Hematopoietic multipotent progenitor cell (in vitro differentiated cells): ENCODE measurements at places on chromosomes 4 and X.

GRCh38 chrX:27883468-27884092 lies 75.8 kb downstream of the MAGEB10 start:
- DNase-seq = no peak

GRCh38 chrX:153409414-153410101 lies 1.7 kb upstream of the ZFP92 start:
- DNase-seq = no peak

GRCh38 chr4:183797445-183798300 lies 107.4 kb upstream of the STOX2 start:
- peak; percentile 26 for DNase-seq

DNA sequence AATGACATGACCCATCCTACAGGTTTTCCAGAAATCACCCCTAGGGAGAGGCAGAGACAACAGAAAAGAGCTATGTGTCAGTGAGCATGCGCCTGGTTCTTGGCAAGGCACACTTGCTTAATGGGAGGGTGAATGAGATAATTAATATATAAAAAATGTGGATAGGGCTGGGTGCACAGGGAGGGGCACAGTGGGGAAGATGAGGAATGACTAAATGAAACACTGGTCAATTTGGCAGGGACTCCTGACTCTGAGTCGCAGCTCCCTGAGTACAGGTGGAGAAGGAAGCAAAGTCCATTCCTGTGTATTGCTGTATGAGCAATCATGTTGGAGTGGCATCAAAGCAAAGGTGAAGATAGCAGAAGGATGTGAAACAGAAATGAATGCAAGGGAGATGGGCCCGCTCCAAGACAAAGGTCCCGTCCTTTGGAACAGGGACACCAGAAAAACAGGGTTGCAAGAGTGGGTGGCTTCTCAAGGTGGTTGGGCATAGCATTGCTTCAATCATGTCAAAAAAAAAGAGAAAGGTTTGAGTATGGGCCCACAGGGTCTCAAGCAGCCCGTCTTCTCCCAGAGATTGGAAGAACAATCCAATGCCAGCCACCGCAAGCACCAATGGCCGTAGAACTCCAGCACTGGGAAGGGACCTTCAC lies 278.4 kb upstream of the AGTR2 start:
- no peak for DNase-seq

DNA sequence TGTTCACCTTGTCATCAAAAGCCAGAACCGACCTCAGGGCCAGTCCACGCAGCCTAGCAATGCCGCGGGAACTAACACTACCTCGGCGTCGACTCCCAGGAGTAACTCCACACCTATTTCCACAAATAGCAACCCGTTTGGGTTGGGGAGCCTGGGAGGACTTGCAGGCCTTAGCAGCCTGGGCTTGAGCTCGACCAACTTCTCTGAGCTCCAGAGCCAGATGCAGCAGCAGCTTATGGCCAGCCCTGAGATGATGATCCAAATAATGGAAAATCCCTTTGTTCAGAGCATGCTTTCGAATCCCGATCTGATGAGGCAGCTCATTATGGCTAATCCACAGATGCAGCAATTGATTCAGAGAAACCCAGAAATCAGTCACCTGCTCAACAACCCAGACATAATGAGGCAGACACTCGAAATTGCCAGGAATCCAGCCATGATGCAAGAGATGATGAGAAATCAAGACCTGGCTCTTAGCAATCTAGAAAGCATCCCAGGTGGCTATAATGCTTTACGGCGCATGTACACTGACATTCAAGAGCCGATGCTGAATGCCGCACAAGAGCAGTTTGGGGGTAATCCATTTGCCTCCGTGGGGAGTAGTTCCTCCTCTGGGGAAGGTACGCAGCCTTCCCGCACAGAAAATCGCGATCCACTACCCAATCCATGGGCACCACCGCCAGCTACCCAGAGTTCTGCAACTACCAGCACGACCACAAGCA lies 898 bp downstream of the UBQLN2 start:
- peak; percentile 7 for DNase-seq

DNA sequence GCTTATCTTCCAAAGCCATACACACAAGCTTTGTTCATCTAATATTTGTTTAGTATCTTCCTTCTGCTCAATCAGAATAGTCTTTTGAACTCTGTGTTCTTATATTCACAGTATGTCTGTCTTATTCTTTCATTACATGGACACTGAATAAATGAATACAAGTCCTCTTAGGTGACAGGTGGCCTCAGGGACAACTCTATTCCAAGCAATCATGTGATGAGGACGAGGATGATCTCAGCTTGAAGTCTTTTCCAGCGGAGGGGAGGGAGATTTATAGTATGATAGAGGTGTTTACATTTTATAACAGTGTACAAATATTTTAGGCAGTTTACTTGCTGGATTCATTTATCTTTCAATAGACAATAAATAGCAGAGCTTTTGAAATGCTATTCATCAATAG lies 300.4 kb downstream of the NLGN4X start:
- no peak for DNase-seq

GRCh38 chrX:140672840-140673731 lies 36.5 kb upstream of the LINC00632 start:
- no peak for DNase-seq

GRCh38 chr4:120070196-120070595 lies 3.5 kb upstream of the MAD2L1 start:
- no peak for DNase-seq

GRCh38 chrX:74781507-74782034 lies 143.7 kb downstream of the NEXMIF start:
- DNase-seq = no peak

DNA sequence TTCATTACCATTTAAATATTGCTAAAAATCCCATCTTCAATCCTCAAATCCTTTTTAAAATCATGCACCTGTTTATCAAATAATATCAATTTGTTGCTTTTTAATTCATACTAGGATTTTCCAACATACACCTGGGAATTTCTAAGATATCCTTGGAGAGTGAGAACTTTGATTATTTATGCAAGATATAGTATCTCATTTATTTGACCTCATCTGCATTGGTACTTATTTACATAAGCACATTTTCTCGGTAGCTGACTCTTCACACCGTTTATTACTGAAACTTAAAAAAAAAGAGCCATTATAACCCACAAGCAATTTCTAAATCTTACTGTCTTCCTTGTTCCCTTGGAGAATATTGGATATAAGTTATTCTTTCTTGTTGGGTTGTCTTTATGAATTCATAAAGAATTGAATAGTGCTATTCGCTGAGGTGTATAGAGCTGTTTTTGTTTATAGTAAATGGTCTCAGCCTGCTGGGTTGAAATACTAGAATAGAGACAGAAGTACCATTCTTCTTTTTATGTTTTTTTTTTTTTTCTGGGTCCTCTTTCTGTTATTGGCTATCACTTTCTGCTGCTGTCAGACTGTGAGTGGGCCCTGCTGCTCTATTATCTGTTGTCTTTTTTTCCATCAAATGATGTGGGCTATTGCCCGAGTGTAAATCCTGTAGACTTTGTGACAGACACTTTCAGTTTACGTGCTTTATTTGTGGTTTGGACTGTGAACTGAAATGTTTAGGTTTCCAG lies 2.9 kb downstream of the UGT8 start:
- DNase-seq = no peak

GRCh38 chr4:54014666-54015160 lies 49.7 kb downstream of the CHIC2 start:
- no peak for DNase-seq

DNA sequence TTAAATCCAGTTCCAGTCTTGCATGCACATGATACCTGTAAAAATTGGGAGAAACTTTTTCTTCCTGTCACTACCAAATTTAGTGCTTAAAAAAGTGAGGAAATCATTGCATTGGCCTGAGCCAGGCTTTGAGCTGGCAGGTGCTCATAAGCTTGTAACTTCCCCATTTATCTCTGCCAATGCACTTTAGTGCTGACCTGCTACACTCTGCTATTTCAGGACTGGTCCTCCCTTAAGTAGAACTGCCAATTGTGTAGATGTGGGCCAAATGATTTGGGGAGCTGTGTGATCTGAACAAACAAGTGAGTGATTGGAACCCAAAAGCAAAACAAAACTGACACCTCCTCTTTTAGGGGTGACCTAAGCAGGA lies 51.8 kb downstream of the ZNF827 start:
- peak; percentile 47 for DNase-seq

DNA sequence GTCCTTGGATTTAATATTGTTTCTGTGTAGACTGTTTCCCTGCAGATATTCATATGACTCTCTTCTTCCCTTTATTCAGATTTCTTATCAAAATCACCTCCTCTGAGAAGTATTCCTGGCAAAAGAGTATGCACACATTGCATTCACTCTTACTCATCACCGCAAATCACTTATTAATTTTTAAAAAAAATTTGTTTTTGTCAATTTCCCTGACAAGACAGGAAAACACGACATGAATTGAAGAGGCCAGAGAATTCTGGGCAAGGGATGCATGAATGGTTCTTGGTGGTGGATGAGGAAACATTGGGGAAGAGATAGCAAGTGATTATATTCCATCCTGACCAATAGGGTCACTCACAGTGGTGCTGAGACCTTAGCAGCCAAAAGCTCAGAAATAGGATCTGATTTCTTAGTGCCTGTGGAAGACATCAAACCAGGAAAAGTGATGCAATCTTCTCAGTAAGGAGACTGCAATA lies 522.5 kb upstream of the AGA start:
- DNase-seq = no peak

DNA sequence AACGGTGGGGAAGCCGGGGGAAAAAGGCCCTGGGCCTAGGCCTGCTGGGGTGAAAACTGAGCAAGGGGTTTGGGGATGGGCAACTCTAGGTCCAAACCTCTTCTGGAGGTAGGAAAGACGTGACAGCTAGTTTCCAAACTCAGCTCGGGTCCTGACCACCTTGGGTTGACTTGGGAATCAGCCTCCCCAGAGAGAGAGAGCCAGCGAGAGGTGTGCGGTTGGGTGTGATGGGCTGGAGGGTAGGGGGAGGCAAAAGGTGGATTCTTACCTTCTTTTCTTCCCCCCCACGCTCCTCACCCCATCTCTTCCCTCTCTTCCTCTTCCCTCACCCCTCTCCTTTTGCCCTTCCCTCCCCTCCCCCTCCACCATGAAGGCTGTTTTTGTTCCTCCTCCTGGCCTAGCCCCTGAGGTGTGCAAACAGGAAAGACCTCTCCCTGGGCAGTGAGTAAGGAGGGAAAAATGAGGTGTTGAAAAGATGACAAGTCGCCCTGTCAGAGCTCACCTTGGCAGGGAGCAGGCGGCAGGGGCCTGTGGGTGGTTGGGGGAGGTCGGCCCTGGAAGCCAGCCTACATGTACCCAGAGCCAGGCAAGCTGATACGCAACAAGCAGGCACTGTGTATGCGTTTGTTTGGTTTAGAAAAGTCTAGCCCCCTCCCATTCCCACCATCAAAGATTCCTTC lies 14.8 kb downstream of the PJA1 start:
- no peak for DNase-seq

DNA sequence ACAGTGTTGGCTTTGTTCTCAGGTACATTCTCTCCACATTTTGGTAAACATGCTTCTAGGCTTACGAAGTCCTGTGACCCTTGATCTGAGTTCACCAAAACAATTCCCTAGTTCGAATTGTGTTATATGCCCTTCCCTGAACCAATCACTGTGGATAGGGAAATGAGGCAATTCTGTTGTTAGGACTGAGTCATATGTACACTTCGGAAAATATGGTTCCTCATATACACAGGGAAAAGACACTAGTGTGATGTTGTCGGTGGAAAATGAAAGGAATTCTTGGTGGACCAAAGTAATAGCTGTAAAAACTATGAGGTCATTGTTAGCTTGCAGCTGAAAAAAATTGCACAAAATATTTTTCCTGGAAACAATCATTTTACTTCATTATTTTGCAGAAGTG lies 46.6 kb upstream of the MAGEC2 start:
- no peak for DNase-seq

GRCh38 chr4:139849219-139849618 lies 183.6 kb downstream of the MGST2 start:
- no peak for DNase-seq
